ENCODE measurements at places on chromosomes 3 and 15.

DNA sequence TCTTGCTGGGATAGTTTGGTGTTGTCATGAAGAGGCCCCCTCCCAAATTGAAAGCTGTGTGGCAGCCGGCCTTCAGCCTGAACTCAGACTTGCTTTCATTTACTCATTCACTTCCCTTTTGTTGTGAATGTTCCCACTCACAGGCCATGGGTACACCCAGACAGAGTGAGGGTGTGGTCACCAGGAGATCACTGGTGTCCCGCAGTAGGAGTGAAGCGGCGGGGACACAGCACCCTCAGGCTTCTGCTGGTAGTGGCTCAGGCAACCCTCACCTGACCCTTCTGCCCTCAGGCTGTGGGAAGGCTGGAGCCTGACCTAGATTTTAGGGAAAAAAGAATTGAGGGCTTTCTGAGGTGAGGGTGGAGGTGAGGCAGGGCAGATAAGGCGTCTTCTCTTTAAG, 244.4 kb downstream of the SOX2 start:
- no peak for DNase-seq

DNA sequence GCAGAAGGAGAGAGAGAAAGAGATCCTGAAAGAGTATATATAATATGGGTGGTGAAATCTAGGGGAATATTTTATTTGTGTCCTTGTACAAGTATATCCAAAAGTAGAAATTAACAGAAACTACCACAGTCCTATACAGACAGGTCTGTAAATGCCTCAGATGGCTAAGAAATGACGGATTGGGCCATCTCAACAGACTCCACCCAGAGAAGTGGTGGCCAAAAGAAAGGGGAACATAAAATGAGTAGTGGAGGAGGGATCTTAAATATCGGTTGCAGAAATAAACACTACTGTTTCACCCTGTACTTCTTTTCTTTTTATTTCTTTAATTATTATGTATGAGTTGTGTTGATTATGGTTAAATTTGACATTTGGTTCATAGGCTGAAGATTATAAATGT, 47.7 kb downstream of the CCR3 start:
- DNase-seq = no peak

DNA sequence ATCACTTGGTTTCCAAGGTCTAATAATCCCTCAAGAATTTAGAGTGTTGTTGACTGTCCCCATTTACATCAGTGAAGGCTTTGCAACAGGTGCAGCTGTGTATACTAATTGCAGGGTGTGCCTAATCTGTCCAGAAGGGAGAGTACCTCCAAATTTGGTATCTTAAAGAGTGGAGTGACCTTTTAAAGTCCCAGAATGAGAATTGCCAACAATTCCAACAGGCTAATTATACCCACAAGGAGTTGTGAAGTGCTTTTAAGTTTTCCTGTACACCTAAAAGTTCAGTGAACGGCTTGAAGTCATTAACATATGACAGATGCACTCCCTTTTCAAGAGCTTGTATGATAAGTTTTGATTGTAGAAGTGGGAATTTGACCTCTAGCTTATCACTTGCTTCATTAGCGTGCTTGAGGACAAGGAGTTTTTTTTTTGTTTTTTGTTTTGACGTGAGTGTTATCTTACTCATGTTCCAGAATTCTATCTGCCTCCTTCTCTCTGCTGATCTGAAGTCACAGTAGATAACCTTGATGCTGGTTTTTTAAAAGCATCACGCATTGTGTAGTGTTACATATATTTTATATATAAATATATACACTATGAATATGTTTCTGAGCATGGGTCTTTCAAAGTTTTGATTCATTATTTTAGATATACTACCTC, 26.3 kb downstream of the CDIN1 start:
- DNase-seq = no peak

- no peak for DNase-seq
Observed at GRCh38 chr3:105957722-105958121, 88.9 kb upstream of the CBLB start.

DNA sequence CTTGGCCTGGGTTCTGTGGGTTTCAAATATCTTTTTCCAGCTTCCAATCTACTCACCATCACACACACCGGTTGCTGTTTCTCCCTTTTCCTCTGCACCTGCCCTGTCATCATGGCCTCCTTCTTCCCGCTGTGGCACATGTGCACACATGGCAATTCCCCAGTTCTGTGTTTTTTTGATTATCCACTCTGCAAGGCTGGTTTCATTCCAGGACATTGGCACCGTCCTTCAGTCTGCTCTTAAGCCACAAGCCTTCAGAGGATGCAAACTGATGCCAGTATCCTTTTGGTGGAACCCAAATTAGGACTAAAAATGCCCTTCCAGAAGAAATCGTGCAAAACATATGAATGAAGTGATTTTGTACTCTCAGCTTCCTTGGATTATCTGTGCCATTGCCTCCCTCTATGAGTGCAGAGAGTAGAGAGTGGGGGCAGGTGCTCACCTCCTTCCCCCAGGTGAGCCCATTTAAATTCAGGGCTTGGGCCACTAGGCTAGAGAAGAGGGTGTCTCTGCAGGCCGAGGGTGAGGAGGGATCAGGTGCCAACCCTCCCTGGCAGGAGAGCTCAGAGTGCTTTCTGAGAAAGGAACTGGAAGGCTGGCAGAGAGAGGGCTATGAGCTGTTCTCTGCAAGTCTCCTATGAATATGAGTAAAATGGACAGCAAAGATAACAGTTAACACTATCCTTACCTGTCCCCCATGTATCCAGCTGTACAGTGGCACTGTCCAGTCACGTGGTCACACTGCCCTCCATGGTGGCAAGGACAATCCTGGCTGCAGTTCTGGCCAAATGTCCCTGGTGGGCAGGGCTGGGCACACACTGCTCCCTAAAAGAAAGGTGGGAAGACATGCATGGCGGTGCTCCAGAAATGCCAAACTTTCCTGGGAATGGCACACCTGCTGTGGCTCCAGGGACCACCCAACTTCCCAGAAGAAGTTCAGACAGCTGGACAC, 100.8 kb downstream of the RAB11A start:
- no peak for DNase-seq

DNA sequence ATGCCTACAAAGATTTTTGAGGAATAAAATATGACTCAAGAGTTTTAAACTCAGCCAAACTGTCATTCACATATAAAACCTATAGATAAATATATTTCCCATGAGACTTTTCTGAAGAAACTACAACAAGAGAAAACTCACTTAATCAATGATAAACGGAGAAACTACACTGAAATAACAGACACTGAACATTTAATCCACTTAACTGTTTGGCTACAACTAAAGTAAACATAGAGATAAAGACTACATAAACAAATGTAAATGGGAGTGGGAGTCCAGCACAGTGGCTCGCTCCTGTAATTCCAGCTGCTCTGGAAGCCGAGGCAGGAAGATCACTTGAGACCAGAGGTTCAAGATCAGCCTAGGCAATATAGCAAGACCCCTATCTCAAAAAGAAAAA, 79.2 kb downstream of the MEX3B start:
- no peak for DNase-seq

DNA sequence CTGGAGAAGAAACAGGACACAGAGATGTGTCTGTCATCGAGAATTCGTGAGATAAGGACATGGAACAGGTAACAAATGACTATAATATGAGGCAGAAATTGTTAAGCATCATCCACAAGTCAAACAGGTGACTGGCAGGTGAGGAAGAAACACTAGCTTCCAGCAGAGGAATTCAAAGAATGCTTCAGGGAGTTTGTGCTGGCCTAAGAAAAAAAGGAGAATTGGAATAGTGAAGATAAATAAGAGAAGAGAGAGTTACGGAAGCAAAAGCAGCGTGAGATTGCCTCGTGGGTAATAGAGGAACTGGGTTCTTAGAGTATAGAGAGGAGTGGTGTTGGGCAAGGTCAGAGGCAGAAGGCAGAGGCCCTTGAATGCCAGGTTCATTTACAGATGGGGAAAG, 22.9 kb upstream of the FGF12 start:
- DNase-seq = no peak

DNA sequence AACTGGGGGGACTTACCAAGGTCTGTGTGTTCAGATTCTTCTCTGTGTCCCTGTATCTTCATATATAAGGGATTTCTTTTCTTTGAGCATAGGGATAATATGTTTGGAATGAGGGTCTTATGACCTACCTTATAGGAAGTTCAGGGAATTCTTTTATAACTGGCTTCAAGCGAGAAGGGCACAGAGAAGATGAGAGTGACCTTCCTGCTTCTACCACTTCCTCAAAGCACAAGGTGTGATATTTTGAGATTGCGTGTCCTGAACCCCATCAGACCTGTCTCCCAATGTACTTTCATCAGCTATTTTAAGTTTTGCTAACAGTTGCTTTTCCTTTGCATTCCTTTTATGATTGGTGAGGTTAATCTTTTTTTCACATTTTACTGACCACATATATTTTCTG, 3.1 kb upstream of the PSMD6 start:
- DNase-seq = no peak

DNA sequence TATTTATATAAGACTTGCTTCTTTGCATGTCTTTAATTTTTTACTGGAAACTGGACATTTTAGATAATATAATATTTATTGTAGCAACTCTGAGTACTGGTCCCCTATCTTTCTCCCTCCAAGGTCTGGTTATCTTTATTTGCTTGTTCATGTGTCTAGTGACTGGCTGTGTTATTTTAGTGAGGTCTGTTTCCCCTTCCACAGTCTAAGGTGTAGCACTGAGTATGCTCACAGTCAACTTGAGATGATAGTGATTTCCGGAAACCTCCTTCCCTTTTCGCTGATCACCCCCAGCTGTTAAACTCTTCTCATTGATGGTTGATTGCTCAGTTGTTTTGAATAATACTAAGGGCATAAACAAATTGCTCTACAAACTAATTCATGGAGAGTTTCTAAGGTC, 37.0 kb downstream of the PCNP start:
- no peak for DNase-seq

DNA sequence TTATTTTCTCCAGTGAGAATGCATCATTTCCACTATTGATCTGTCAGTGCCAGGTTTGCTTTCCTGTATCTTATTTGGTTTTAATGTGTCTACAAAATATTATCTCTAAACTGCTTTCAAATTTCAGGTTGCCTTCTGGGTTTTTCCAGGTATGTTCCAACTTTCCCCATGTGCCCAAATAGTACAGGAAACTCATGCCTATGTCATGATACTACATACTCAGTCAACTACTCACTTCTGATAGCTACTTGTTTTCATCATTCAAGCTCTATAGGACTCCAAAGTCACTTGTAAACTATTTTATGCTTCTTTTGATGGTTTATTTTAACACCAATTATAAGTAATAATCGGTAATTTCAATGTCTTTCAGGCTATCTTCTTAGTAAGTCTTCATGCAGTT, 134.8 kb upstream of the TTC14 start:
- DNase-seq = no peak

DNA sequence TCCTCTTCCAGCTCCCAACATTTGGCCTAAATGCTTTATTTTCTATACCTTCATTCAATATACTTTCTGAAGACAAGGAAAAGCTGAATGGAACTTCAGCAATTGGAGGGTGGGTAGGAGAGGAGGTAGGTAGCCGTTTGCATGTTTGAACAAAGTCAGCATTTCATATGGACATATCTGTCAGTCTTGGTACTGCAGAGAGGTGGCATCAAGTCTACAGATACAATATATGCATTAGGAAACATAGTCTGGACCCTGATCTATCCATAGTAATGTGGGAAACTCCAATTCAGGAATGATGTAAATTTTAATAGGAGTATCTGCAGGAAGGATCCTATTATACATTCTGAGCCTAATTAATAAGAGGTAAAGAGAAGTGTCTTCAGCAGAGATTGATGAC, 526.4 kb downstream of the MECOM start:
- no peak for DNase-seq

GRCh38 chr3:76024640-76025039, 239.3 kb upstream of the ZNF717 start:
- DNase-seq = no peak

GRCh38 chr15:32864841-32865240, 147.0 kb downstream of the GREM1 start:
- DNase-seq = no peak

GRCh38 chr15:66783725-66784124, 81.7 kb downstream of the SMAD6 start:
- no peak for DNase-seq

DNA sequence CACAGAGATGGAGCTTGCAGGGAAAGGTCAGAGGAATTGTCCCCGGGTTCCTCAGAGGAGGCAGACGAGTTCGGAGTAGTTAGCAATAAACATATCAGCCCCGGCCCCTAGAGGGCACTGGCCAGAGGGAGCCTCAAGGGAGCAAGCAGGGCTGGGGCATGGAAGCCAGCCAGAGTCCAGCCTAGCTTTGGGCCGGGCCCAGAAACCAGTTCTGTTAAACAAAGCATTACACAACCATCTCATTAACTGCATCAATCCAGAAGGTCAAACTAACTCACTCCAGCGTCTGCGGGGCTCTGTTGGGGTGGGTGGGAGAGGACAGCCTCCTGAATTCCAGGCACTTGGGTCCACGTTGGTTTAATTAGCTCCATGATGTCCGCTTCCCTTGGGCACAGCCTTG, 41.0 kb upstream of the IREB2 start:
- no peak for DNase-seq

All from effector memory CD8-positive, alpha-beta T cell (primary cell).